Stimulated activated CD4-positive, alpha-beta T cell treated with anti-CD3 and anti-CD28 coated beads, Interleukin-4, amount 100 ng/mL, for 24 hours (primary cell): ENCODE measurements at places on chromosomes 6 and 20.

DNA sequence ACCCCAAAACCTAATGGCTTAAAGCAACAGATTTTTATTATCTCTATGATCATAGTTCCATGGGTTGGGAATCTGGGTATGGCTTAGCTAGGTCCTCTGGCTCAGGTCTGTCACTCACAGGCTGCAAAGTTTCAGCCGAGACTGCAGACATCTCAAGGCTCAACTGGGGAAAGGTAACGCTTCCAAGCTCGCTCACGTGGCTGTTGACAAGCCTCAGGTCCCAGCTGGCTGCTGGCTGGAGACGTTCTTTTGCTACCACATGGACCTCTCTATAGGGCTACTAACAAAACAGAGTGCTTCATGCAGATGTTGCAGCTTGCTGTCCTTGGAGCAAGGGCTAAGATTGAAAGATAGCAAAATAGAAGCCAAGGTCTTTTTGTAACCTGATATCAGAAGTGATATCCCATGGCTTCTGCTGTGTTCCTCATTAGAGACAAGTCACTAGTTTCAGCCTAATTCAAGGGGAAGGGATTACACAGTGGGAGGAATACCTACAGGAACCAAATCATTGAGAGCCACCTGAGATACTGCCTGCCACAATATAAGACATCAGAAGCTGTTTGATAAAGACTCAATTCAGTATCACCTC, 6.6 kb downstream of the HTR1E start:
- DNase-seq: no peak

DNA sequence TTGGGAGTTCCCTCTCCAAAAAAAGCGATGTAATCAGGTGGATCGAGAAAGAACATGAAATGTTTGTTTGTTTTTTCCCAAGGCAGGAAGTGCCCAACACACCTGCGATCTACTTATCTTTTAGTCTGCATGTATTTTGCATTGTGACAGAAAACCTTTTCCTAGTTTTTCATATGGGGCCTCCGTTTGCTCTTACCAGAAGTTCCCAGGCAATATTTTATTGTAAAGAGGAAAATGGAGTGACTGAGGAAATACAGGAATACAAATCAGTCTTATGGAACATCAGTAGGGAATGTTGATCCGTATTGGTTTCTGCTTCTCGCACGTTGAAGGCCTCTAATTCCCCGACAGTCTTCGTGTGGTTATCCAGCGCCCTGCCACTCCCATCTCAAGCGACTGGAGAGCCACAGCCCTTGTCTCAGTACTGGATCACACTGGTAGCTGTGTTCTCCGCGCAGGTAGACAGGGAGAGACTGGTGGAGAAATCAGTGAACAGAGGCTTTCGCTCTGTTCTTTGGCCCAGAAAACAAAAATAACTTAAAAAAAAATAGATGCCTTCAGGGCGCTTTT, 107.4 kb downstream of the TRIM27 start:
- DNase-seq: no peak

- DNase-seq: no peak
Observed at GRCh38 chr6:119978274-119978889, 628.8 kb upstream of the MAN1A1 start.

GRCh38 chr6:64330694-64331307, 695.2 kb downstream of the PHF3 start:
- peak; percentile 6 for DNase-seq

DNA sequence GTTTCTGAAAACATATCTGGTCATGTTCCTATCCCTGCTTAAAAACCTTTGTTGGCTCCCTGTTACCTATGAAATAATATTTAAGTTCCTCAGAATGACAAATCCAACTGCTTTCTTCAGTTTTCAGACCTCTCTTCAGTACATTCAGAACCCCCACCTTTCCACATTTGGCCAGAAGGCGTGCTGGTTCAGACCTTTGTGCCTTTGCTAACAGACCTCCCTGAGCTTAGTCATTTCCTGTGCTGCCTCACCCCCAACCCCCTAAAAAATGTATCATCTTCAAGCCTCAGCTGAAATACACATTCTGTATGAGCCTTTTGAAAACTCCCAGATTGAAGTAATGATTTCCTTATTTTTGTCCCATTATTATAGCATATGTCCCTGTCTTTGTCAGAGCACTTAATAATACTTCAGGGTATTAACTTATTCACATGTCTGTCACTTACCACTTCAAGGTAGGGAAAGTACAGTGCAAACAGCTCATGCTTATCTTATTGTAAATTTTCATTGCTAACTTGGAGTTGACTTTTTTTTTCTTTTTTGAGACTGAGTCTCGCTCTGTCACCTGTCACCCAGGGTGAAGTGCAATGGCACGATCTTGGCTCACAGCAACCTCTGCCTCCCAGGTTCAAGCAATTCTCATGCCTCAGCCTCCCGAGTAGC, 19.7 kb downstream of the FAM217A start:
- DNase-seq: peak; percentile 64

DNA sequence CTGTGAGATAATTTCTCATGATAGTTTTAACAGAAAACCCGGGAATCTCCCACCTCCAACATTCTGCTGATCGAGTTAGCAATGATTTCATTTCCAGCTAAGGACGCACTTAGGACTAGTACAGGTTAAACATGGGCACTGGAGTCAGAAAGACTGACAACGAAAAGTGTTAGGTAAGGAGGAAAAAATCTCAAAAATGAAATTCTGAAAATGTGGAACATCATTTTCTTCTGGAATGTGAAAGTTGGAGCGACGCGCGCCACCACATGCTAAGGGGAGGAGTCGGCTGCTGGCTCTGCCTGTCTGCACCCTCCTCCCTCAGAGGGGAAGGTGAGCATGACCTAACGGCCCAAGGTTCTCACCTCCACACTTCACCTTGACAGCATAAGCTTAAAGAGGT, 221.6 kb upstream of the KCNG1 start:
- DNase-seq: no peak

- DNase-seq: peak; percentile 89
Observed at GRCh38 chr20:24994470-24995368, 2.2 kb upstream of the APMAP start.

- no peak for DNase-seq
Observed at GRCh38 chr6:25248123-25248522, 31.1 kb upstream of the CARMIL1 start.

- no peak for DNase-seq
Observed at GRCh38 chr6:167136376-167136775, 13.5 kb downstream of the CCR6 start.

GRCh38 chr6:51273228-51273961, 454.7 kb downstream of the TFAP2B start:
- DNase-seq: no peak

GRCh38 chr6:78150425-78150824, 497.6 kb downstream of the MEI4 start:
- DNase-seq: no peak

- DNase-seq: no peak
Observed at GRCh38 chr6:11601776-11602605, 64.4 kb downstream of the TMEM170B start.

- peak; percentile 51 for DNase-seq
Observed at GRCh38 chr6:27472182-27472616, 706 bp downstream of the ZNF184 start.

DNA sequence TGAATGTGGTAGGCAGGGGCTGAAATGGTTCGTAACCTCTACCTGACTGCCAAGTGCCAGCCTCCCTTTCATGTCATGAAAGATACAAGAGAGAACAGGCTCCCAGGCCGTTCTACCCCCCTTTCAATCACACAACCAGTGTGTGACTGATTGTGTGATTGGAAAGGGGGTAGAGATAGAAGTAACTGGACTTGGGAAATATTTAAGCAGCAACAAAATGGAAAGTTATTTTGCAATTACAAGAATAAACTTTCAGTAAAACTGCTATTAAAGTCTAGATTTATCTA, 20.8 kb downstream of the CYP24A1 start:
- DNase-seq: no peak

GRCh38 chr20:44142413-44142812, 44.6 kb downstream of the JPH2 start:
- DNase-seq: no peak

DNA sequence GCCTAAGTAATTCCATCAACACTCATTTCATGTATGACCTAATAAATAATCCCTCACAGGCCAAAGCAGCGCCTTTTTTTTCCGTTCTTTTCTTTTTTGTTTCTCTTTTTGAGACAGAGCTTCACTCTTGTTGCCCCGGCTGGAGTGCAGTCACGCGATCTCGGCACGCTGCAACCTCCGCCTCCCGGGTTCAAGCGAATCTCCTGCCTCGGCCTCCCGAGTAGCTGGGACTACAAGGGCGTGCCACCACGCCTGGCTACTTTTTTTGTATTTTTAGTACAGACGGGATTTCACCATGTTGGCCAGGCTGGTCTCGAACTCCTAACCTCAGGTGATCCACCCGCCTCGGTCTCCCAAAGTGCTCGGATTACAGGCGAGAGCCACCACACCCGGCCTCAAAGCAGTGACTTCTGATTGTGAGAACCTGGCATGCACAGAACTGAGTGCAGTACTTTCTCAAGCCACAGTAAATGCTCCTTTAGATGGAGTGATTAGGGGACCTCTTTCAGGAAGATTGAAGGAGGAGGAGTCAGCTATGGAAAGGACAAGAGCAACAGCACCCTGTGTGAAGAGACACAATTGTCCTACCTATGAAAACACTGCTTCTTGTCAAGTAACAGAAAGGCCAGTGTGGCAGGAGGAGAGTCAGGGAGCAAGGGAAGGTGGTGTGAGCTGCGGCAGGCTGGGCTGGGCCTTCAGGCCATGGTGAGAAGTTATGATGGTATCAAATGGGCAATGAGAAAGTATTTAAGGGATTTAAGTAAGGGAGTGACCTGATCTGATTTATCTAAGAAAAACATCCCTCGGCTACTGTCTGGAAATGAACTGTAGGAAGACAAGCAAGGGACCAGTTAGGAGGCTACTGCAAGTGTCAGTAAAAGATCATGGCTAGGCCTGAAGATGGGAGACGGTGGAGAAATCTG, 1.7 kb upstream of the SCAF8 start:
- DNase-seq: no peak

DNA sequence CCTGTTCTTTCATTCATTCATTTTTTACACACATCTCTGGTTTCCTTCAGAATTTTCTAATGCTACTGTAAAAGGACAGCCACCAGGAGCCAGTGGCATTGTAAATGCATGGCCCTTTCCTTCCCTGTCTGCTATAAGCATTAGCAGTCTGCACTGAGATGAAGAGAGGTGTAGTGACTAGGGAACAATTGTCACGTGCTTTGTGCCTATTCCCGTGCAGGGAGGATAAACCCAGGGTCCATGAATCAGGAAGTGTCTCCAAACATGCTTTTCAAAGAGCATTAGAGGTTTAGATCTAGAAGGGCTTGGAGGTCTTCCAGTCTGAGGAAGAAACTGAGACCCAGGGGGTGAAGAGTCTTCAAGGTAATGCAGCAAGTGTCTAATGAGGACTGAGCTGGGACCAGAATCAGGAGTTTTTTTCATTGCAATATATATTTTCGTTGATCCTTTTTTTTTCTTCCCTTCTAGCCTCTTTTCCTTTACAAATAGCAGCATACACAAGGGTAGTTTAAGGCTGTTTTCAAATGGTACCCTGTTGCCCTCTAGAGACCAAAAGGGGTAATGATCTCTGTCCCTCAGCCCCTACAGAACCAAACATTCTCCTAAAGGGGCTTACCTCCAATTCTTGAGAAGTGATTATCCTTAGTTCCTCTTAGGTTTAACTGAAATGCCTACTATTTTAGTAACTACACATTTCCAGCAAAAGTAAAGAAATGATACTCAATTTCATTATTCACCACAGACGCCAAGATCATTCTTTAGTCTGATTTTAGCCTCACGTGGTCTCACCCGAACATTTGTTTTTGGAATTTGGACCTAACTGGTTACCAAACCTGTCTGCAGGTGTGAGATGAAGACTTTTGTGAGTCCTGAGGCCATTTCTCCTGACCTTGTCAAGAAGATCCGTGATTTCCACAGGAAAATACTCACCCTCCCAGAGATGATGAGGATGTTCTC, 6.6 kb downstream of the TRIM15 start:
- peak; percentile 27 for DNase-seq

GRCh38 chr20:42894483-42894882, 295.2 kb downstream of the PTPRT start:
- DNase-seq: no peak

- DNase-seq: no peak
Observed at GRCh38 chr6:149876241-149876933, 12.2 kb upstream of the LRP11 start.

GRCh38 chr20:58889798-58890517, 37.4 kb downstream of the GNAS start:
- DNase-seq: no peak
